ENCODE measurements at places on chromosomes 3 and 15.

GRCh38 chr15:28885128-28885629, 595 bp upstream of the APBA2 start:
- DNase-seq: no peak

DNA sequence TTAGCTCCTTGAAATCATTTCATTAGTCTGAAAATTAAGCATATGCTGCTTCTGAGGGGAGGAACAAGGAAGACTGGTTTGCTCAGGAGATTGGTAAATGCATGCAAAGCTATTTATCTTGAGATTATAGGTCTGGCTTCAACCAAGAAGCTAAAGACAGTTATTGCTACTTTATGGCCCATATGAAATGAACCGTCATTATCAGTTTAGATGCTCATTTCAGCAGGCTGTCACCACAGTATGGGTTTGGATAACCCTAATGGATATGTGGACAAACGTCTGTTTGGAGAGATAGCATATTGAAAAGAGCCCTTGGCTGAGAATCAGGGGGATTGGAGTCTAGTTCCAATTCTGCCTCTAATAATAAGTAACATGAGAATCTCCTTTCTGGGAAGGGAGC, 922.6 kb downstream of the TUSC7 start:
- no peak for DNase-seq

GRCh38 chr3:85535517-85535916, 576.7 kb downstream of the CADM2 start:
- no peak for DNase-seq

DNA sequence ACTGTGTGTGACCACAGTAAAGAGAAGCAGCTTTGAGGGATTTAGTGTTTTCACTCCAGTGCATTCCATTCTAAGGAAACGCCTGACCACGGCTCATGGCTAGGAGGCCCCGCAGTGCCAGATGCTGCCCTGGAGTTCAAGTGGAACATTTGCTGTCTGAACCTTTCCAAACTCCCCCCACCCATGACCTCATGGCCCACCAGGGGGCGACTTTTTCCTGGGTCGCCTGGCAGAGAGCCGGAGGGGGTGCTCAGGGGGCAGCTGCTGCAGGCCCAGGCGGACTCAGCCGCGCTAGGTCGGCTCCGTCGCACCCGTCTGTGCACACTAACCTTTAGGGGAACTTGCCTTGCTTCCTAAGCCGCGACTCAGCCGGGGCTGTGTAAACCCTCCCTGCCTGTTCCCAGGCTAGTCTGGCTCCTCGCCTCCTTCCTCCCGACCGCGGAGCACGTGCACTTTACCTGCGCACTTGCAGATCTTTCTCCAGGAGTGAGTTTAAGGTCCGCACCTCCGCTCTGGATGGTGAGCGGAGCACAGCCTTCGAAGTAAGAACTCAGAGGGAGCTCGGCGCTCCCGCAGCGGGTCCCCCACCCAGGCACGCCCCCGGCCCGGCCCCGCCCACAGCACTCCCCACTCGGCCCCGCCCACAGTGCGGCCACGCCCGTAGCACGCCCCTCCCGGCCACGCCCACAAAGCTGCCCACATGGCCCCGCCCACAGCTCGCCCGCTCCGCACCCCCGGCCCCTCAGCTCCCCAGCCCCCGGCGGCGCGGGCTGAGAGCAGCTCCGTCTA, at the start of gene OCA2:
Gene OCA2 (minus strand): TSS at position 550 of the 789 bp plus-strand sequence. CDS start 17,441 bp downstream, outside the sequence.
- DNase-seq: no peak

- no peak for DNase-seq
Measured at GRCh38 chr3:10088256-10088655, 19.8 kb downstream of the FANCD2OS start.

DNA sequence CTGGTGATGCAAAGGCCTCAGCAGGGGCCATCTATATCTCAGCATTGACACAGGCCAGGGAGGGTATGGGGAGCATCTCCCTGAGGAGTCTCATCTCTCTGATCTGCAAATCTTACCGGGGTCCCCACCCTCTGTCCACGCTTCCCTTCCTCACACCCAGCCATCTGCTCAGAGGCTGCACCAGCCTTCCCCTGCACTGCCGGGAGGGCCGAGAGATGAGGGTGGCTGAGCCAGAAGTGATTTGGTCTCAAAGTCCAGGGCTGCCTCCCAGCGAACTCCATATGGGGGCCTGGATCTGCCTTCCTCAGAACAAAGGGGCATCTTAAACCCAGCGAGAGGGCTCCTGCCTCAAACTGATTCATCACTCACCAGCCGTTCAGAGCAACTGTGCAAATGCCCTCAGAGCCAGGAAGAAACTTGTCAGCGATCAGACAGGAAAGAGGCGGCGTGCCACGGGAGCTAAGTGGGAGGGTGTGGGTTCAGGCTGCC, 4.6 kb downstream of the IGDCC3 start:
- DNase-seq: no peak

DNA sequence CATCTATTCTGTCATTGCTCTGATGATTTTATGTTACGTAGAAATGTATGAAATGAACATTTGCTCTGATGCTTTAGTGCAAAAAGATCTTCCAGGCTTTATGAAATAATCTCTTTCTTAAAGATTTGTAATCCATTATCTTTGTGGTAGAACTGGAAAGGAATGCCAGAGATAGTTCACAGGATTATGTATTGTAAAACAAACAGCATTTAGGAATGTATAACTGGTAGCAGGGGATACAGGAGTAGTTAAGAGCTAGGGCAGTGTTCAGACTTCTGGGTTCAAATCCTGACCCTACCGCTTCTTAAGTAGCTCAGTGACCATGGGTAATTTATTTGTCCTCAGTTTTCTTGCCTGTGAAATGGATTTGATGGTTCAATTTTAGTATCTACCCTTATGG, 429.8 kb upstream of the TPM1 start:
- no peak for DNase-seq

DNA sequence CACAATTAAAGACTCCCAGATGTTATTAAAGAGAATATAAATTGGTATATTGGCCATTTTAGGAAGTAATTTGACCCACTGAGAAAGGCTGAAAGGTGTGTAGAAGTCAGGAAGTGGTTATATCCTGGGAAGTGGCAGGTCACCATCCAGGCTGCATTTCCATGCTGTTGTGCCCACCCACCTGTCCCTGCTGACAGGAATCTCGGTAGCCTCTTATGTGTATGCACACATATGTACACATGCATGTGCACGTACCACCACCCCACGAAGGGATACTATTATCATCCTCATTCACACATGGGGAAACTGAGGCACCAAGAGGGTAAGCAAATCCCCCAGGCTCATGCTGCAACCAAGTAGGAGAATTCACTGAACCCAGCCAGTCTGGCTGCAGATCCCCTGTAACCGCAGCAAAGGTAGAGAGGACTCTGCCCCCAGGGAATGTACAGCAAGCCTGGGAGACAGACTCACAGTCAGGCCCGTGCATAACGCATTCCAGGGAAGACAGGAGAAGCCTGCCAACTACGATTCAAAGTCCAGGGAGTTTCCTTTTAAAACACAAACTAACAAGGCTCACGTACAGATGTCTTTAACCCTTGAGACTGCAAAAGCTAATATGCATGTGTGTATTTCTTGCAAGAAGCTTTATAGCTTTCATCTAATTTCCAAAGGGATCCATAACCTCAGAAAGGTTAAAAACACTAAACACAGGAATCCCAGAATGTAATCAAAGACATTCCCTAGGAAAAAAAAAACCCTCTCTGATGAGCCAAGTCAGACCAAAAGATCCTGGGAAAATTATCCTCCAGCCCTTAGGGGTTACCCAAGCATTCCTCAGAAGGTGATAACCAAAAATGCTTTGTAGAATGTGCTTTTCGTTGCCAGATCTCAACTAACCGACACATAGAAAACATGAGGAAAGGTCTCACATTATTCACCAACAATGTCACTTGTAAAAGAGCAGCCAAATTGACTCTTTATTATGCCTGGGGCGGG, 129.6 kb downstream of the ADAMTS17 start:
- DNase-seq: no peak

GRCh38 chr3:102142379-102143060, 292.3 kb upstream of the ZPLD1 start:
- DNase-seq: no peak

DNA sequence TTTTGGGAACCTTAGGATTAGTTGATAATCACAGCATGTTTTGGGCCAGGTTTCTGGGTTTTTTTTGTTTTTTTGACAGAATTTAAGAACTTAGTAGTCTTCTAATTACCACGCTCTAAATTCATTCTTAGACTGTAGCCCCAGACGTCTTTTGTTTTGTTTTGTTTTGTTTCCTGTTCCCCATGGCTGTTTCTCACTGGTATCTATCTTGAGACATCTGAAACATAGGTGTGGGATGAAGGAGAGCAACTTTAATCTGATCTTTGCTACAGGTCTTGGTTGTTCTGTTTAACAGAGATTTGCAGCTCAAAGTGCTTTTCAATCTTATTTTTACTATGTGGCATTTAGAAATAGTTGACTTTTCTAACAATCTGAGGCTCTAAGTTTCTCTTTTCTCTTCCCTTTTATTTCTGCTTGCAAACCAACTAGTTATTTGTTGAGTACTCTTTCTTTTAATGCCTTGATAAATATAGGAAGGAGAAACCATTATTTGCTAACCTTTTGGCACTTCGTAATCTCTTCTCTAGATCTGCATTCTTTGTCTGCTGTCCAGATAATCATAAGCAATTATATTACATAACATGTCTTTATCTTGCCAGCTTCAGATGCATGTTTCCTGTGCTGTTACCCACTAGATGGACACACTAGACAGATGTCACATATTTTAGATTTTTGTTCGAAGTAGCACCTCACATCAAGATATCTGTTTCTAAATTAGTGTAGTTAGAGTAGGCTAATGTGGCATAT, 40.9 kb downstream of the FBXL2 start:
- no peak for DNase-seq

DNA sequence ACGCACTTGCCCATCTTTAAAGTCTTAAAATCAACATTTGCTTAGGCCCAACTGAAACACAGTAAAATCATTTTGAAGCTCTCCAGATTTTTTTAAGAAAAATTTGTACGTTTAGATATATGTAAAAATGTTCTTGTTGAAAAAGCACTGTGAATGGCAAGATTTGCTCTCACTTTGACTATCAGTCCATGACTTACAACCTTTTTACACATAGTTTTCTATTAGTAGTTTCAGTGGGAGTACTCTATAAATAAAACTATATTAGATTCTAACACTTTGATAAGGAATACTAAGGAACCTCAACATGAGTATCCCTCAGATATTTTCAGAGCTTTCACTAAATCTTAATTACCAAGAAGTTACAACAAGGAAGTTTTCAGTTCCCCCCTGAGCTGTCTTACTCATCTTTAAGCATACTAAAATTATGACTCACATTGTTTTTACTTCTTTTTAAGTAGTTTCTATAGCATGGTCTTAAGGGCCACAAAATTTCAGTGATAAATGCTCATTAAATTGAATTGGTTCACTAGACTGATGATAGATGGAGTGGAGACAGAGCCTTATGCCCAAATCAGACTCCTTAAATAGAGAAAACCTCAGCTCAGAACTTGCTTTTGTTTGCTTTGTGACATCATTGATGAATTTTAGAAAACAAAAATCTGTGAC, 31.6 kb upstream of the RAP2B start:
- DNase-seq: no peak

DNA sequence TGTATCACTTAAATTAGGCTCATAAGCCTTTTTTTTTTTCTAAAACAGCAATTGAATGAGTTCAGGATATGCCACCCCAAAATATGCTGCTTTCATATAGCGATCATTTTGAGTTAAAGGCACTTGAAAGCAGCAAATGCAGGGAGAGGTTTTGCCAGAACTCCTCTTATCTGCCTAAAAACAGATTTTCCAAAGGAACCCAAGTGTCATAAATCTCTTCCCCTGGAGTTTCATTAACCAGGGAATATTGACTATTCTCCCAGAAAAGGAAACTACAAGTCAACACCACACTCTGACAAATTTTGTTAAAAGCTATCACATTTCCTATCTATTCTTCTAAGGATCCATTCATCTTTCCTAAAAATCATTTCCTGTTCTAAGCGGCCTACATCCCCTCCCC, 11.3 kb downstream of the DNAAF4 start:
- no peak for DNase-seq

GRCh38 chr15:83207660-83208366, at the start of gene HDGFL3:
HDGFL3 (minus strand) TSS chr15:83207823; CDS start chr15:83207414, 409 bp downstream.
- DNase-seq: no peak

DNA sequence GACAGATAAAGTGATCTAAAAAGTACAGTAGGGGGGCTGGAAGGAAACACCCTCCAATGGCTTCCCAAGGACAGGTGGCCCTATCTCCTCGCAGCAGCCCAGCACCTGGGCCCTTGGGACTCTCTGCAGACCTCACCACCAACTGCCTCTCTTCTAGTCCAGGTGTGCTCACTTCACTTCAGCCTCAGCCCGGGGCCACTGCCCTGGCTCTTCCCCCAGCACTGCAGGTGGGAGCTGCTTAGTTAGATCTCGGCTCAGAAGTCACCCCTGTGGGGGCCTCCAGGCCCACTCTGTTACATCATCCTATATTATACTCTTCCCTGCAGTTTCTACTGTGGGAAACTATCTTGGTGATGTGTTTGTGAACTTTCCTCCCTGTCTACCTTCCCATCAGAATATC, 2.0 kb downstream of the KLF15 start:
- DNase-seq: no peak

GRCh38 chr15:31255176-31255510, 71.5 kb upstream of the KLF13 start:
- DNase-seq: no peak

- no peak for DNase-seq
Measured at GRCh38 chr3:37467761-37468160, 293.4 kb upstream of the LRRFIP2 start.

DNA sequence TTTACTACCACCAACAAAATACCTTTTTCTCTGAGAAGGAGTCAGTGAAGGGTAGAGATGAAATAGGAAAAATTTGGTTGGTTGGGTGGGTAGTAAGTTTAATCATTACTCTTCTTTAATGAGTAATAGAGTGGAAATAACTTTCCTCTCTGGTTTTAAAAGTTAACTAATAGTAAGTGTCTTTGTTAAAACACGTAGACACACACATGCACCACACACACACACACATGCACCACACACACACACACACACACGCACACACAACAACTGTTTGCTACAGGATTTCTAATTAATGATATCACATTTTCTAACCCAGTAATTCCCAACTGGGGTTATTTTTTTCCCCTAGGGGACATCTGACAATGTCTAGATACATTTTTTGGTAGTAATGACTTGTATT, 84.1 kb downstream of the CHL1 start:
- peak; percentile 2 for DNase-seq

- DNase-seq: no peak
Measured at GRCh38 chr3:56887402-56888025, 85.8 kb upstream of the ARHGEF3 start.

DNA sequence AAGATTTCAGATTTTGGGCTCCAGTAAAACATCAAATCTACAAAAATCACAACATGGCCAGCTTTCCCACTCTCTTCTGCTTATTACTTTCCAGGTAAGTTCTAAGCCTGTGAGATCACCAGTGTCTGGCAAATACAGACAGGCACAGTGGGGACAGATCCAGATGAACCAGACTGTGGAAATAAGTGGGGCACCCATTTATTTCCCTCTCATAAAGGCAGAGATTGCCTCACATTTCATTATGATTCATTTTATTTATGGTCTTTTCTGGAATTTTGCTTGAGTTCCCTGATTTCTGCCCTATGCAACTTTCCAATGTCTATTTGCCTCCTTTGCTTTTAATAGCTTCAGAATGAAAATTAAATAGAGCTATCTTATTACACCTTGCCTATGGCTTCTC, 66.8 kb downstream of the GREM1 start:
- no peak for DNase-seq

- no peak for DNase-seq
Measured at GRCh38 chr15:52862677-52863076, 72.5 kb upstream of the ONECUT1 start.

GRCh38 chr3:148077318-148077923, 620.3 kb upstream of the AGTR1 start:
- no peak for DNase-seq

- no peak for DNase-seq
Measured at GRCh38 chr15:79540551-79540950, 108.4 kb downstream of the MINAR1 start.

All from left renal pelvis (tissue), 4 donors.